ENCODE measurements at places on chromosomes 6 and 20.

DNA sequence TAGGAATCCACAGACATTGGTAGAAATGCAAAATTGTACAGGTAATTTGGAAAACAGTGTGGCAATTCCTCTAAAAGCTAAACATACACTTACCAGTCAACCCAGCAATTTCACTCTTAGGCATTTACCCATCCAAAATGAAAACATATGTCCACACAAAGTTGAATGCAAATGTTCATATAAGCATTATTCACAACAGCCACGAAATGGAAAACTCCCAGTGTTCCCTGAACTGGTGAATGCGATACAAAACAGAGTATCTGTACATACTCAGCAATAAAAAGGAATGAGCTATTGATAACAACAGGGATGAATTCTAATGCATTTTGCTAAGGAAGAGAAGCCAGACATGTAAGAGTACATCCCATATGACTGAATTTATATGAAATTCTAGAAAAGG lies 32.4 kb upstream of the RAB22A start:
- no peak for DNase-seq

DNA sequence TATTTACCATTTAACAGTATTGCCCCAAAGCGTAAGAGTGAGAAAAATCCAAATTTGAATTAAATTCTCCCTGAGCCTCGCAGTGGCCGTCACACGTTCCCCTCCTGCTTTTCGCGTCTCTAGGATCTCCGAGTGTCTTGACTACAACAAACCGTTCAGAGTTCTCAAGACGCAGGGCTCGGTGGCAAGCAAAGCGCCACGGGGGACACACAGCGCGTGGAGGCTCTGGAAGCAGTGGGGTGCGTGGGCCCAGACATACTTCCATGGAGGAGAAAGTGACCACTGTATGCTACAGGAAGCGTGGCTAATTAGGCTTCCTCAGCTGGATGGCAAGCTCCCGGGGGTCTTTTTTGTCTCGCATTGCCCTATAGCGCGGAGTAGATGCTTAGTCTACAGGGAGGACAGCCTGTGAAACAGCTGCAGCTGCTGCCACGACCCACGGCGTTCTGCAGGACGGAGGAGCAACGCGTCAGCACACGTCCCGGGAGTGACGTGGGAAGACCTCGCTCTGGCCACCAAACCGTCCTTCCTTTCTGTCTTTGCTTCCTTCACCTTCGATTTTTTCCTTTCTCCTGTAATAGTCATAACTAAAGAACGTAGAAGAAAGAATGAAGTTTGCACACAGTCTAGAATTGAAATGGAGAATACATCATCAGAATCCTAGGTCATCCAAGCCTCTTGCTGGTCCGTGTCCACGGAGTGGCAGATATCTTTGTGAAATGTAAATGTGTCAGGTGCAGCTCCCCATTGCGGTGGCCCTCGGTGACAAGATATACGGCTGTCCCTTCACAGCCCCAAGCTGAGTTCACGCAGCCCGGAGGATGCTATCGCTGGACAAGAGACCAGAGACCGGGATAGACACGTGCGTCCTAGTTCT lies 104.2 kb upstream of the QKI start:
- DNase-seq, result no peak

GRCh38 chr6:37619641-37620040 lies 78.0 kb downstream of the MDGA1 start:
- DNase-seq, result no peak

GRCh38 chr6:12528136-12528535 lies 188.4 kb upstream of the PHACTR1 start:
- DNase-seq, result no peak

DNA sequence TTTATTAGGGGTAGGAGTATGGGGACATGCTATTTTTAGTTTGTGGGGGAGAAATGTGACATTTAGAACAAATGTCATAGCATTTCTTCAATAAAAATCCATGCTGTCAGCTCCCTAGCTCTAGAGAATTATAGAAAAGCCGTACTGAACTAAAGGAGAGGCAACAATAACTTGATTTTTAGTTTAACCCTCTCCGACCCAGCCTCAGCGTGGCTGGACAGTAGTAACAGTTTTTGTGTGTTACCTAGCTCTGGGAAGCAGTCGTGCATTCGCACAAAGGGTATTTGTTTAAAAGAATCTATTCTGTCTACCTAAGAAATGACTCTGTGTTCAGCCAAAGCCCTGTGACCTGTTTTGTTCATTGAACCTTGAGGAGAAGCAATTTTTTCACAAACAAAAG lies 442.4 kb upstream of the SOX4 start:
- DNase-seq, result no peak

GRCh38 chr6:89970072-89970471 lies 75.8 kb downstream of the GJA10 start:
- DNase-seq, result no peak

GRCh38 chr20:46199198-46199597 lies 81.1 kb downstream of the CD40 start:
- no peak for DNase-seq

GRCh38 chr6:105609375-105609991 lies 206.6 kb upstream of the PREP start:
- no peak for DNase-seq

GRCh38 chr6:75377386-75377785 lies 92.8 kb upstream of the TMEM30A start:
- no peak for DNase-seq

DNA sequence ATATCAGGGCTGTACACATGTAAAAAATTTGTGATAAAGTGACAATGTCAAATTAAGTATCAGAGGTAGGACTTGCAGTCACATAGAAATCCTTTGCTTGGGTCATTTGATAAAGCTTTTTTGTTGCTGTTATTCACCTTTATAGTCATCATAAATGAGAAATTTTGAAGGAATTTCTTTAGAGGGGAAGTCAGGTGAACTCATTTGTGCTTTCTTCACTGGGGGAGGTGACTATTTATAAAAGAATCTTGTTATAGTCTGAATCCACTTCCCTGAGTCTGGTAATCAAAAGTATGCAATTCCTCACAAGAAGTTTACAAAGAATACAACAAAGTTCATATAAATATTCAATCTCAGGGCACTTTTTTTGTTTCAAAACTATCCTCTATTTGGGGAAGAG lies 47.7 kb downstream of the FRK start:
- no peak for DNase-seq

GRCh38 chr20:56995635-56996075 lies 270.8 kb downstream of the BMP7 start:
- DNase-seq, result no peak

- DNase-seq, result no peak
Observed at GRCh38 chr6:5744497-5744896, 262.2 kb downstream of the NRN1 start.

DNA sequence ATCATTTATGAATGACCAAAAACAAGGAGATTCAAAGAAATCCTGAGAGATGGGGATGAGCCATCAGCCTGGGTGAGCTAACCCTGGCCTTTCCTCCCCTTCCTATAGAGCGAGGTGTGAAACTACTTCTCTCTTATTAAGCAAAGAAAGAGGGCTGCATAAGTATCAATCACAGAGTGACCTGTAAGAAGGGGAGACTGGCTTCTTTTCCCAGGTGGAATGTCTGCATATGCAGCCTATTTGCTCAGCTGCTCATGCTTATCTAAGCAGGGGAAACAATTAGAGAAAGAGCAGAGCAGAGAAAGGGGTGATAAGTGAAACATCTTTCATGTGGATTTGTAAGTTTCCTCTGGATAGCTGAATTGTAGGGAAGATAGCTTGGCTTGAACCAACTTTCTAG lies 160.0 kb downstream of the PKHD1 start:
- DNase-seq, result no peak

DNA sequence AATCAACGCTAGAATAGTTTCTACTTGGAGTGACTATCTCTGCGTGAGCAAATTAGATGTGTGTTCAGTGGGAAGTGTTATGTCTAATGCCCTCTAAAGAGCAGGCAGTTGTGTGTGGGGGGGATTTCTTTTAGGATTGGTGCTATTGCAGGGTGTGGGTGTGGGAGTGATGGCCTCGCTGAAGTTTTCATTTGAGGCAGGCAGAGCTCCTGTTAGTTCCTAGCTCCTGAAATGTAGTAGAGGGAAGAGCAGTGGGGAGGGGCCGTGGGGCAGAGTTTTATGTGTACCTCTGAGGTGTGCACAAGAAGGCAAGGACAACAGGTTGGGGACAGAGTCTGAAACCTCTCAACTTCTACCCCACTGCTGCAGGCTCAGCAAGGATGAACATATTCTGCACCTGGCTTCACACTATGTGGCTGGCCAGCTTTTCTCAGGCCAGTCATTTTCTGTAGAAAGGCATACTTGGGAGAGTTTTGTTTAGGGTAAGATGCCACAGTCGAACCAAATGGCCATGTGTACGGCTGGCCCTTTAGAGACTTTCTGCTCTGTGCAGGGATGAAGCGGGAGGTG lies 229.2 kb upstream of the SUPT3H start:
- DNase-seq, result no peak

- DNase-seq, result no peak
Observed at GRCh38 chr6:2676048-2676447, 74.7 kb downstream of the MYLK4 start.

- DNase-seq, result no peak
Observed at GRCh38 chr20:13447385-13448180, 191.1 kb downstream of the TASP1 start.

DNA sequence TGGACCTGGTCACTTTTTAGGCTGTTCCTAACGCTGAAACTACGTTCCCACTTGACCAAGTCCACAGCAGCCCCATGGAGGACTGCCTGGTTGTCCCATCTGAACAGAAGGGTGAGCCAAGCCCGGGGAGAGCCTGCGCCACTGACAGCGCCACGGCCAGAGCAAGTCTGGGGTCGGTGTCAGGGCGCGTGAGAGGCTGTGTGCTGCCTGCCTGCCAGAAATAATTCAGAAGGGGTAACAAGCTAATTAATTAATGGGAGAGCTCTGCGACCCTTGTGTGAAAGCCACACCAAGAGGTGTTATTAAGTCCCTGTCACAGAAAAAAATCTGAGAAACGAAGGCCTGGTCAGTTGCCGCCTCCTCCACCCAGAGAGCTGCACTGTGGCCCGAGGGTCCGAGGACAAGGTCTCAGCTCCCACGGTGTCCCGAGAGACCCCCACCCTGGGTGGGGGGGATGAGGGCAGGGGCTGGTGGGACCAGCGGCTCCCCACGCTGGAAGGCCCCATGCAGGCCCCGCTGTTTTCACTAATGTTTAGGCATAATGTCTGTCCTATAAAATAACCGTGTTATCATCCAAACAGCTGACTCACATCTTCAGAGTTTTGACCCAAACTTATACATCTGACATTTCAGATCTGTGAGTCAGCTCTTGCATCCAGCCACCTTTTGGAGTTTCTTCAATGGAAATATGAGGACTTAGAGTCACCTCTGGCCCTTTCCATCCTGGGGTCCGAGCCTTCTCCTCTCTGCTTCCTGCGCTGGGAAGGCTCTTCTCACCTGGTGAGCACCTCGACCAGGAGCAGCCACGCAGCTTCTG lies 58.5 kb downstream of the DLL1 start:
- no peak for DNase-seq

- DNase-seq, result no peak
Observed at GRCh38 chr6:121008553-121008952, 325.7 kb downstream of the TBC1D32 start.

- no peak for DNase-seq
Observed at GRCh38 chr6:143575440-143575839, 63.9 kb upstream of the FUCA2 start.

- DNase-seq, result no peak
Observed at GRCh38 chr20:9367746-9368145, 146.6 kb upstream of the LAMP5 start.

DNA sequence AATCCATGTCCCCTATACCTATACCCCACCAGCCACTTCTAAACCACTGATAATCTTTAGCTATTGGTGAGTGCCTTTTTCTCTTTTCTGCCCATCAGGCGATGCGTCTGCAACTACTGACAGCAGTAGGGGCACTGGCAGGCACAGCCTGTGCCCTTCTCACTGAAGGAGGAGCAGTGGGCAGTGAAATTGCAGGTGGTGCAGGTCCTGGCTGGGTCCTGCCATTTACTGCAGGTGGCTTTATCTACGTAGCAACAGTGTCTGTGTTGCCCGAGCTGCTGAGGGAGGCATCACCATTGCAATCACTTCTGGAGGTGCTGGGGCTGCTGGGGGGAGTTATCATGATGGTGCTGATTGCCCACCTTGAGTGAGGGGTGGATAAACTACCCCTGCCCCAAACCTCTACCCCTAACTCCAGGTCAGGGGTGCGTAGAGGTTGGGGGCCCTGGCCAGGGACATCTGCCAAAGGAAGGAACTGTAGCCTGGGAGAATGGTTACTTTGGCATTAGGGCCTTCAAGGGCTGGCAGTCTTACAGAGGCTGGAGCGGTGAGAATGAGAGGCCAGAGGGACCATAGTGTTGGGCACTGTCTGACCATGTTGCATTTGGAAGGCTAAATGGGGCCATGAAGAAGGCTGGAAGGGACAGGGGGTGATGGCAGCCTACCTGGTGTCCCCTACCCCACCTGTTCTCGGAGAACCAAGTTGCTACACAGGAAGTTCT lies 851 bp upstream of the HSD17B8 start:
- no peak for DNase-seq

GRCh38 chr6:38882157-38882556 lies 166.4 kb upstream of the GLP1R start:
- DNase-seq, result no peak

GRCh38 chr6:143739341-143739851 lies 61.6 kb downstream of the PHACTR2 start:
- DNase-seq, result no peak

DNA sequence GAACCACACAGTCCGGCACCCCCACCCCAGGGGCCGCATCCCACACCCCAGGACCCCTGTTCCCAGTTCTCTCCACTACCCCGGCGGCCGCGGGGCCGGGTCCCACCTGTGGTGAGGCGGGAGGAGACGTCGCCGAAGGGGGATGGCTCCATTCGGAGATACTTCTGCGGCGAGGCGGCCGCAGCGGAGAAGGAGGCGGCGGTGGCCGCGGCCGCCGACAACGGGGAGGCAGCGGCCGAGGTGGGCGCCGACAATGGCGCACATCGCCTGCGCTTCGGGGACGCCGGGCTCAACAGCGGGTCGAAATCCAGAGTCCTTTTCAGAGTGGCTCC lies 723 bp downstream of the AKIRIN2 start:
- no peak for DNase-seq

DNA sequence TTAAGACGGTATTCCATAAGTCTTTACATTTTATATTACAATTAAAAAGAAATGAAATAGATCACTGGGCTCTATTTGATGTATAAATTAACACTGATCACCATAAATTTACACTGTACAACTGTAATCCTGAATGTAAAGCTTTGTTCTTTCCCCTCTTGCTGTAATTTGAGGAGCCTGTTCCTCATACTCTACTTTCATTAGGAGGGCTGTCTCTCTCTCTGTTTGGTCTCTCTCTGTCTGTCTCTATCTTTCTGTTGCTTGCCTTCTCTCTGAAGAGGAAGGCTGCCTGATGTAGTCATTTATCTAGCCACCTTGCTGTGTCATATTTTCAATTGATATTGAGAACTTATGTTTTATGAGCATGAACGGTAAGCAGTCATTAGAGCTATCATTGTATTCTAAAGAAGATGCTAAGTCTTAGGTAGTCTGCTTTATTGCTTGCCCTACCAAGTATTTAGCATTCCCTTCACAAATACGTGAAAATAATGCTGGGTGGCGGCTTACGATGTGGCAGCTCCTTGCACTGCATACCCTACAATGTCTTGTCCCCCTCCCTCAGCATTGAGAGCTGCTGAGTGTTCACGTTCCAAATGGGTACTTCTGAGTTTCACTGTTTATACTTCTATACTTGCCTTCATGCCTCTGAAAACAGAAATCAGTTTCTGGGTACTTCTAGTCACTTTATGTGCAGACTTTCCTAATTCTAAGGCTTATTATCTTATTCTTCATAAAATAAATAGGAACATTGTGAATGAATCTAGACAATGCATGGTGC lies 205.5 kb downstream of the NKAIN2 start:
- DNase-seq, result no peak

Data from C1 segment of cervical spinal cord (tissue), 14 donors.